ENCODE measurements at places on chromosomes 1 and 21.

DNA sequence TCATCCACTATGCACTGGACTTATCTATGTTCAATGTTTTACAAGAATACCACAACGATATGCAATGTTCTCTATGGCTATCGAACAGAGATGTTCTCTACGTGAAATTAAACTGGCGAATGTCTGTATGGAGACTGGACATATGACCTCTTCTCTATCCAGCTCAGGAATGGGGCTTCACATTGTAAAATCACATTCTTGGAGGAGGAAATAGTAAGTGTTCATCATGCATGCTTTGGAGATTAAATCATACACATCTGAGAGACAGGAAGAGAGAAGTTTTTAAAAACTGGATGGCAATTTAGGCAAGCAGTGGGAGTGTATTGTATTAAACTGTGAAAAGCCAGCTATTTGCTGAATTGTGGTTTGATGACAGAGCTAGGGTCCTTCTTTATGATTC is 47.9 kb upstream of the RGL1 start:
- DNase-seq: no peak

DNA sequence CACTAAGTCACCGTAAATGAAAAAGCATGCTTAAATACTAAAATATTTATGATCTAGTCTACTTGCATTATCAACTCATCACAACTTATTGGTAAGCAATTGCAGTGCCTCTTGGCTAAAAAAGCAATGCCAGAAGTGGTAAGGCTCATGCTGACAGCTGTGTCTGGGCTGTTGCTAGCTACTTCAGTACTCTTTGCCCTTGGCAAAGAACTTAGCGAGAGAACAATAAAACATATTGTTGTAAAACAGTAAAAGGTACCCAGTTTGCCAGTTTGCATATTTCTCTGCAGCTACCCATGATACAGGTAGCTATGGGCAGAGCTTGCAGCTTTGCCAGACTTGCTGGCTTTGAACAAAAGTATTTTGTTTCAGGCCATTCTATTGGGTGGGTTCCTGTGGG is 73.1 kb downstream of the ATP6V1G3 start:
- no peak for DNase-seq

DNA sequence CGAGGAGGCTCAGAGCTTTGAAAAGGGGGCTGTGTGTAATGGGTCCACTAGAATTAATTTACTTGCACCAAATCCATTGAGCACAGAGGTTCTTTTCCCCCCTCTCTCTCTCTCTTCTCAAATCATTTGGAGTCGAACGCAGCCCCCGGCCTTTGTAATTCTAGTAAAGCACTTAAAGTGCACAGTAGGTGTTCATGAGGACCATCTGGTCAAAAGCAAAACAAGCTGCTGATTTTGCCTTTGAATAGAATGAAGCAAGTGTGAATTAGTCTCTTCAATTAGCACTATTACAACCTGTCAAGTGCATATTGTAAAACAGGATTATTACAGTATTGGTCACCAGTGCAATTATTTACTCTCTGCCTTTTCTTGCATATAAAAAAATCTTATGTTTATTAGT is 259.9 kb downstream of the FAF1 start:
- DNase-seq: no peak

DNA sequence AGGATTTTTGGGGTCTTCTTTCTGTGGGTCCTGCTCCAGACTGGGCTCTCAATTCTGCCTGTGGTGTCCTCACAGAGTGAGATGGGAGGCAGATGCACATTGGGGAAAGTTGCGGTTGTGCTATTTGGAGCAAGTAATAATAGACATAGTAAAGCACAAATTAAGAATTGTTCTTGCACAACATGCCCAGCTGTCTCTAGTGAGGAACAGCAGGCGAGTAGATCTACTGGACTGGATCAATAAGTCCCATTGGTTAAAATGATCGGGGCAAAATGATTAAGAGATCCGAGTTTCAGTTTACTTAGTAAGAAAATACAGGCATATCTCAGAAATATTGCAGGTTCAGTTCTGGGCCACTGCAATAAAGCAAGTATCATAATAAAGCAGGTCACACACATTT is 448.3 kb upstream of the PROX1 start:
- no peak for DNase-seq

- no peak for DNase-seq
Measured at GRCh38 chr21:27953340-27954045, 986.6 kb upstream of the ADAMTS5 start.

GRCh38 chr21:45041351-45041805 is 33.0 kb upstream of the ADARB1 start:
- DNase-seq: no peak

DNA sequence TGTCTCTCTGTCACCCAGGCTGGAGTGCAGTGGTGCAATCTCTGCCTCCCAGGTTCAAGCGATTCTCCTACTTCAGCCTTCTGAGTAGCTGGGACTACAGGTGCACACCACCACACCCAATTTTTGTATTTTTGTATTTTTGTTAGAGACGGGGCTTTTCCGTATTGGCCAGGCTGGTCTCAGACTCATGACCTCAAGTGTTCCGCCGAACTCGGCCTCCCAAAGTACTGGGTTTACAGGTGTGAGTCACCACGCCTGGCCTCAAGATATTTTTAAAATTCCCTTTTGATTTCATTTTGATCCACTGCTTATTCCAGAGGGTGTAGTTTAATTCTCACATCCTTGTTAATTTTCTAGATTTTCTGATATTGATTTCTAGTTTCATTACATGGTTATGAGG is 3.8 kb downstream of the IFI44L start:
- no peak for DNase-seq

DNA sequence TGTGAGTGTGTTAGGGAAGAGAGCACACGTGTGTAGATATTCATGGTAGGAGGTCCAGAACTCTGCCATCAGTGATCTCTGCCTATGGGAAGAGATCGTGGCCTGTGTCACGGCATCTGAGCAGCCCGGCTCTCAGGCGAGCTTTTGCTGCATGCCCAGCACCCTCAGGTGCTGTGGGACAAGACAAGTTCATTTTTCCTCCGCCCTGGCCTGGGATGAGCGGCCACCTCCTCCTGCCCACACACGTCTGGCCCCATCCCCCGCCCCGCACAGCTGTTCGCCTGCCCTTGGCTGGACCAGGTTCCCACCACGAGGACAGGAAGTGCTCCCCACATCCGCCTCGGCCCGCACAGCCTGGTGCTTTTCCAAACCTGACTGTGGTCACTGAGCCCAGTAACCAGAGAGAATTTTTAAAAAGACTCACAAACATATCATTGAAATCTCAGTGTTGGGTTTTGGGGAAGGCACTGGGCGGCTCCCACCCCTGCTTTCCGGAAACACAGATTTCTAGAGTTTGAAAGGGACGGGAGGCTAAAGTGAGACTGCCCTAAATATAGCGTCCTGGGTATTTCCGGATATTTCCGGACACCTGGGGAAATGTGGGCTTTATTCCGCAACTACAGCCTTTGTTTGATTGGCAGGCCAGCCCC is 18.0 kb downstream of the BMP8A start:
- no peak for DNase-seq

All from stimulated activated CD8-positive, alpha-beta memory T cell treated with anti-CD3 and anti-CD28 coated beads, Interleukin-4, amount 100 ng/mL, for 24 hours (primary cell).